ENCODE measurements at places on chromosomes 2 and 18.

DNA sequence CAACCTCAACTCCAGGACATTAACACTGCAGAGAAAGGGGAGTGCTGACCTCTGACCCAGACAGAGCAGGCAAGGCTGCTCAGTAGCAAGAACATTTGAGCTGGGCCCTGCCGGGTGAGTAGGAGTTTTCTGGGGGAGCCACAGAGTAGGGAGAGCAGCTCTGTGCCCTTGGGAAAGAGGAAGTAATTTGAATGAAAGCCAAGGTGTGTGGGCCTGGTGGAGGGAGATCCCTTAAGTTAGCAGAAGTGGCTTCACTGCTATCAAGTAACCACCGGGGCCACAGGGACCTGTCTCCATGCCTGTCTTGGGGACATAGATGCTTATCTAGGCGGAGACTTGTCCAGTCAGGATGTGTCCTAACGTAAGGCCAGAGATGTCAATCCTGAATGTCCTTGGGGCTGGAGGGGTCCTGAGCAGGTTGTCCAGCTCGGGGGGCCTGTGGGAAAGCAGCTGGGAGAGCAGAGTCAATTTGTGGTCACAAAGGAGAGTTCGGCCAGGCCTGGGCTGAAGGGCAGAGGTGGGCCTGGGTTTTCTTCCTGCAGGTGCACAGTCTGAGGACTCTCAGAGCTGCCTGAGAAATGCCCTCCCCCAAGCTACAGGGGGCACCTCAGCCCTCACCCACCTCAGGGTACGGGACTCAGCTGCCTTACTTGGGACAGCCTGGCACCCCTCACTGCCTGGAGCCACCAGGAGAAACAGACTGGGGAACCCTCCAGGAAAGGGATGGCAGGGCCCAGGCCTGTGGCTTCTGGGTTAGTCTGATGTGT lies 15.0 kb upstream of the OTOF start:
- DNase-seq, result no peak

GRCh38 chr2:240635998-240636547 lies 10.8 kb downstream of the GPR35 start:
- no peak for DNase-seq

DNA sequence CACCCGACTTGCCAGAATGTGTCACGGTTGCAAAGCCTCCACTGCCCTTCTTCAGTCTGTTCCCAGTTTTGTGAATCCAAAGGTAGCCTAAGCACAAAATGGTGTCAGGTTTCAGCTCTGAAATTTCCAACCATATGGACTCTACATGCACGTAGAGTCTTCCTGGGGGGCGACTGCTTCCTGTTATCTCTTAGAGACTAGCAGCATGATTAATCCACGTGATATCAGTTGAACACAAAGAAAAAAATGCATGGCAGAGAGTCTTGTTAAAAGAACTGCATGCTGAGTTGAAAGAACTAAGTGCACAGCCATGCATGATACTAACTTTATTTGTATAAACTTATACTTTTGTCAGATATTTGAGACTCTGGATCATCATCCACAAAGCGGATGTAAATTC lies 404.4 kb downstream of the SOCS6 start:
- peak; percentile 69 for DNase-seq

DNA sequence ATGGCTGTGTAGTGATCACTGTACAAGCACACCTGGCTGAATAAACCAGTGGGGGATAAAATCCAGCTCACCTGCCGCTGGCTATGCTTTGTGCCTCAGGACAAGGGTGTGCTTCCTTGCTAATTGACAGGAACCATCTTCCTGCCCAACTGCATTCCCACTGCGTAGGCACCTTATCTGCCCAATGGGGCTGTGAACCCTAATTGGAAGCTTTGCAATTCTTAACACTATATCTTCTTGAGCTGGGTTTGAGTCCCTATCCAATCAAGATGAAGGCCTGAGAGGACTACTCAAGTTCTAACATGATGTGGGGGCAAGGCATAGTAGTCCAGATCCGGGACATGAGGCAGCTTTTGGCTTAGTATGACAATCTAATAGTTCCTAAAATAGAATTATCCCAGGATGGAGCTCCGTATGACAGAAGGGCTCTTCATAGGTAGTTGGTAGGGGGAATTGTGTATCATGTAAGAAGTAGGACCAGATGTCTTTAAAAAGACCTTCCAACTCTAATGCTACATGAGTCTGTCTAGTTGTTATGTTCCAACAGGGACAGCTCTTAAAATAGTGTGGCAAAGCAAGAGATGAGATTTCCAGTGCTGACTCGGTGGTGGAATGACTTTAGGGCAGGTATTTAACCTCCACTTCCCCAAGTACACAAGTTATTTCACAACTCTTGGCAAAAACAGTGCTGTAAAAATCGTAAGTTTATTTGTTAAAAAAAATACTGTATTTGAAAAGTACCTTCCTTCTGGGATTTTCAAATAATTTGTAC lies 2.3 kb upstream of the TMEM150A start:
- DNase-seq, result no peak

GRCh38 chr18:77082316-77082955 lies 50.1 kb downstream of the MBP start:
- no peak for DNase-seq

GRCh38 chr2:200962811-200963123 lies 693 bp downstream of the ORC2 start:
- DNase-seq, result no peak

- DNase-seq, result no peak
These were observed 158.6 kb upstream of the HS6ST1 start for GRCh38 chr2:128477026-128477820.

DNA sequence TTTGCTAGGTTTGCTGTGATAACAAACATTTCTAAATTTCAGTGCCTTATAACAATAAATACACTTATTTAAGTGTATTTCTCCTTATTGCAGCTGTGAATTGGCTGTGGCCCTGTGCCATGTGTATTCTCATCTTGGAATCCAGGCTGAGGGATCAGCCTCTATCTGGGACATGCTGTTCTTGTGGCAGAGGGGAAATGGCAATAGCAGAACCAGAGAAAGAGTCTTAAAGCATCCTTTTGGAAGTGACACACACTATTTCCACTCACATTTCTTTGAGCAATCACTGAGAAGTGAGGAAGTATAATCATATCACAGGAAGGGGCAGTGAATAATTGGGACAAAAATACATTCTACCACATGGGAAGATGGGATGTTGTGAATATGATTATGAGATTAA lies 66.2 kb upstream of the PROKR1 start:
- no peak for DNase-seq

GRCh38 chr2:43285987-43286386 lies 59.6 kb upstream of the ZFP36L2 start:
- no peak for DNase-seq

DNA sequence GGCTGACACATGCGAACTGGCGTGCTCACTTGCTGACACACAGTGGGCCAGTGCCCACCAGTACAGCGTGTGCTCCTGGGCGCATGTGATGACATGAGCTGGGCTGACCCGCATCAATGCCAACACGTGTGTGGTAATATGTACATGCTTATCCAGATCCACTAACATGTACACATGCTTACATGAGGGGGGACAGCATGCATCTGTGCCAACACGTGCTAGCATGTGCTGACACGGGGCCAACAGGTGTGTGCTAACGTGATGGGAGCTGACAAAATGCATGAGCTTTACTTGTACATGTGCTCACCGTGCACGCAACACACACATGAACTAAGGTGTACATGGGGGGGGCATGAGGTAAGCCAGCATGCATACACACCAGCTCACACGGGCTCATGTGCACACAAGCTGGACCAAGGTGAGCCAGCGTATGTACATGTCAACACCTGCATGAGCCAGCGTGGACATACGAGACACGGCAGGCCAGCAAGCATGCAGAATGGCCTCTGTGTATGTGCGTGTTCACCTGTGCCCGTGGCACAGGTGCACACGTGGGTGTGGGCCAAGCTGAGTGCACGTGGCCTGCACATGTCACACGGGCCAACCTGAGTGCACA lies 28.5 kb downstream of the GPC1 start:
- DNase-seq, result no peak

GRCh38 chr18:76759056-76759455 lies 63.3 kb upstream of the ZNF236 start:
- DNase-seq, result no peak

DNA sequence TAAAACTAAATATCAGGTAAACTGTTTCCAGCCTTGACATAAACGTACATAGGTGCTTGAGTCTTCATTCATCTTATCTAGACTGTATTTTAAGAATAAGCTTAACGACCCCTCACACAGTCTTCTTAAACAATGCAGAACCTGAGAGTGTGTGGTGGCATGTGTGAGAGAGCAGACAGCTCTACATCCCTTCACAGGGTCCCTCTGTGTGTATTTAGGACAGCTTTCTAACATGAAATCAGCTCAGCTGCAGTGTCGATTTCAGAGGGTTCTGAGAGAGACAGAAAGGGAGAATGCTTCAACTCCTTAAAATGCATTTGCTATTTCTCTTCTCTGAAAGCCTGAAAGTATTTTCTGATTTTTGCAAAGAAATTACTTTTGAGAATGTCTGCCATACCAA lies 185.2 kb downstream of the GRB14 start:
- DNase-seq, result no peak

DNA sequence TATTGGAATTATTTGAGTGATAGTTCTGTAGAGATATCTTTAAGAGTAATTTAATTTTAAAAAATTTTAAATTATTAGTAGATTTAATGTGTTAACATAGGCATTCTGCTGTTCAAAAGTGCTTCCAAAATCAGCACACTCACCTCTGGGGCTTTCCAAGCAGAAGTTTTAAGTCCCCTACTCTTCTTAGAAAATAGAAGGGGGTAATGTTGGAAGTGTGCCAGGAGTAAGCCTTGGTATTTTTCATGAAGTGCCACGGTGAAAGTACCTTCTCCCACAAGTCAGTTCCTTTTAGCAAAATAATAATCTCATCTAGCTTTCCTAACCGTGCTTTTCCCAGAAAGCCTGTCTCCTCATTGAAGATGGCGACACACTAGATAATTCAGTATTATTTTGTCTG lies 3.9 kb upstream of the TNFRSF11A start:
- DNase-seq, result no peak

DNA sequence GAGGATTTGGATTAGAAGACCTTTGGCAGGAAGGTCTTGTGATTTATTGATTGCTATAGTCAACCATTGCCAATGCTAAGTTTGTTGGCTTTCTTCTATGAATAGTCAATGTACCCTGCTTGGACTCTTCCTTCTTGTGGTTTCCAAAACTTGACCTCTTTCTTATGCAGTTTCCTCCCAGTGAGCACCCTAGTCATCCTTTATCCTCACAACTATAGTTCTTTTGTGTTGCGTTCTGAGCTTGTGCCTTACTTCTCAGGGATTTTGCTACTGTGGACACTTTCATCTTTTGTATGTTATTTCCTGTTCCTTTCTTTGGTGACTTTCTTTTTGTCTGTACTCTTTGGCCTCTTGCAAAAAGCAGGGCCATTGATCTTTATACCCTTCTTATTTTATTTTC lies 168.2 kb downstream of the LRRTM1 start:
- no peak for DNase-seq

- peak; percentile 53 for DNase-seq
These were observed 127.3 kb downstream of the RNF144A start for GRCh38 chr2:7044253-7045250.

DNA sequence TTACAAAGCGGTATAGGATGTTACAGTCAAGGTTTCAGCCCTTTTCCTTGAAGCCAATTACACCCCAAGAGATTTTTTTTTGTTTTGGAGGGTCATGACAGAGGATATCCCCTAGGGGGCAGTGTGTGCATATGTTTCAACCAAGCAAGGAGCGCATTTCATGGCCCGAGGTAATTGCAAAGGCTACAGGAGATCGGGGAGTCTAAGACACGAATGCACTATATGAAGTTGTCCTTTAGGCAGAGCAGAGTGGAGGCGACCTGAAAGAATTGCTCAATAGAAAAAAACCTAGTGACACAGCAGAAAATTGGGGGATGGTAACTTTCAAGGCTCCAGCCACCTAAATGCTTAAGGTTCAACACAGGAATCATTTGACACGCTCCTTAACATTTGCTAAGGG lies 219.8 kb upstream of the PARD3B start:
- peak; percentile 94 for DNase-seq

- no peak for DNase-seq
These were observed 8.9 kb downstream of the ADAM23 start for GRCh38 chr2:206452242-206452641.
